ENCODE measurements at places on chromosomes 6 and 20.
A peak's percentile ranks its signal among the peaks of the same experiment; 100 is the strongest.

DNA sequence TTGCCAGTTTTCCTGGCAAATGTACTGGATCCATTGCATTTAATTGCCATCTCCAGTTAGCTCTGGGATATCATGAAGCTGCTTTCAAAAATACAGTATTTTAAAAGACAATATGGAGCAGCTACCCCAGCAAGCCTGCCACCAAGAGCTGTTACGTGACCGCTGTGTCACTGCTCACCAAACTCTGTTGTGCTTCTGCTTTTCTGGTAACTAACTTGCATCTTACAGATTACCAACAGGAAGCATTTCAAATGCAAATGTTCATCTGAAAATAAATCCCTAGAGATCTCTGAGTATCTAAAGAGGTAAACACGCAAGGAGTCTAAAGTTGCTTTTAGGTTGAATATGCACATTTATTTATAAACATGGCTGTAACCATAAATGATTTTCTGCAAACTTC lies 1008.3 kb downstream of the KIF16B start:
- DNase-seq = peak; percentile 6

- no peak for DNase-seq
Measured at GRCh38 chr6:140915103-140915502, 1217.6 kb upstream of the GJE1 start.

DNA sequence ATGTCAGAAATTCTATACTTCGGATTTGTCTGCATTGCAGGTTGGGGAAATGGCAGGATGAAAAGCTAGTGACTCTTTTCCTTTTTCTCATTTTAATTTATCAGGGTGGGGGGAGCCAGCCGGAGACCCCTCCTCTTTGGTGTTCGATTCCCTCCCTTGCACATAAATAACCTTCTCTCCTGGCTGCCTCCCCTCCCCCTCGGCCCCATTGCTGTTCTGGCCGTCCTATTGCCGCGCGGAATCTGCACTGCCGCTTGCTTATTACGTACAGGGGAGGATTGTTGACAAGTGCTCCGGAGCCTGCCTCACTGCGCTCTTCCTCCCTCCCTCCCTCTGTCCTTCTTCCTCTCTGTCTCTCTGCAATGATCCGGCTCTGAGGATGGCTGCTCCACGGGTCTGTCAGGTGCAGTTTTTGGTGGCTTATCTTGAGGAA lies 154.7 kb downstream of the JARID2 start:
- no peak for DNase-seq

DNA sequence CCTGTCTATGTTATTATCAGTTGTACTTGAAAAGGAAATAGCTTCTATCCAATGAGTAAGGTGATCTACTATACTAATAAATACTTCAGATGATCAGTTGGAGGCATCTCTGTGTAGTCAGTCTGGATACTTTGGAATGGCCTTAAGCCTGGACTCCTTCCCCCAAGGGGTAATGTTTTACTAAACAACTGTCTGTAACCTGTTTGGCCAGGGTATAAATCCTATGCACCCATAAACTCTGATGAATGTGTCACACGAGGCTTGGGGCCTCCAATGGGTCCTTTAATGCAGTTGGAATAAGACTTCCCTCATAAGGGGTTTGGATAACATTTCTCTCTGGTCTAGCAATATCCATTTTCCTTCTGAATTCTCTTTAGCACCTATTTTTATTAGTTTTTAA lies 19.5 kb upstream of the SLC52A3 start:
- DNase-seq = no peak

DNA sequence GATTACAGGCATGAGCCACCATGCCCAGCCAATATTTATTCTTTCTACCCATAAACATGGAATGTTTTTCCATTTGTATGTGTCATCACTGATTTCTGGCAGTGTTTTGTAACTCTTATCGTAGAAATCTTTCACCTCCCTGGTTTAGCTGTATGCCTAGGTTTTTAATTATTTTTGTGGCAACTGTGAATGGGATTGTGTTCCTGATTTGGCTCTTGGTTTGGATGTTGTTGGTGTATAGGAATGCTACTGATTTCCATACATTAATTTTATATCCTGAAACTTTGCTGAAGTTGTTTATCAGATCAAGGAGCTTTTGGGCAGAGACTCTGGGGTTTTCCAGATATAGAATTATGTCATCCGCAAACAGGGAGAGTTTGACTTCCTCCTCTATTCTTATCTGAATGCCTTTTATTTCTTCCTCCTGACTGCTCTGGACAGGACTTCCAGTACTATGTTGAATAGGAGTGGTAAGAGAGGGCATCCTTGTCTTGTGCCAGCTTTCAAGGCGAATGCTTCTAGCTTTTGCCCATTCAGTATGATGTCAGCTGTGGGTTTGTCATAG lies 198.6 kb downstream of the ZDHHC14 start:
- no peak for DNase-seq

DNA sequence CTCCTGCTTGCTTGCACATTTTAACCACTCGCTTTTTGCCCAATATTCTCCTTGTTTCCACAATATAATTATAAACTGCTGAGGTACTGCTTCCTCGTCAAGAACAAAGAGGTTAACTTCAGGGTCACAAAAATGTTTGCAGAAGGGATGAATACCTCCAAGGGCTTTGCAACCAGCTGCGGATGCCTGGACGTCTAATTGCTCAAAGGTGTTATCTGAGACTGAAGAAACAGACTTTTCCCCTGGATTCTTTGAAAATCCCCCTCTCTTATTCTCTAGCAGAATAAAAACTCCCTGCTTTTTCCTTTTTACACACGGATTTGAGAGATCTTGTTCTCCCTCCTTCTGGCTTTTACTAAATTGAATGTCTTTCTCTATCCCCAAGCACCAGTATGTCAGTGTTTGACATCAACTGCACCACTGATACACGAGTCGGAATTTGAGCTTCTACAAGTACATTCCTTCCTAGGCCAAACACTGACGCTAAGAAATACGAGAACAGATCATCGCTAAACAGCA lies 336 bp upstream of the SMPDL3A start:
- DNase-seq = no peak

DNA sequence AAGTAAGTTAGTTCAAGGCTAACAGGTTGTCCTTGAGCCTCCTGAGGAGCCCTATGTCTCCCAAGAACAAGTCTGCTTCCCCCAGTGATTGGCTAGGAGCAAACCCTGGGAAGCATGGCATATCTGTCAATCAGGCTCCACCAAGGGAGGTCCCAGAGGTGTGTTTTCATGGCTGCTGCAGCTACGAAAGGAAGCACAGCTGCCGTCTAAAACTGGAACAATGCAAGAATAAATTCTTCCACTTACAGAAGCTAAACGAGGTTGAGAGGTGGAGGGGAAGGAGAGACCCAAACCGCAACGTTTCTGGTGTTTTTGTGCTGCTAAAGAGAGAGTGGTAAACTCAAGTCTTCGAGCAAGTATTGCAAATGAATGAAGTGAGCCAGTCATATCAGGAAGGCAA lies 4.9 kb upstream of the PTGIS start:
- DNase-seq = no peak

DNA sequence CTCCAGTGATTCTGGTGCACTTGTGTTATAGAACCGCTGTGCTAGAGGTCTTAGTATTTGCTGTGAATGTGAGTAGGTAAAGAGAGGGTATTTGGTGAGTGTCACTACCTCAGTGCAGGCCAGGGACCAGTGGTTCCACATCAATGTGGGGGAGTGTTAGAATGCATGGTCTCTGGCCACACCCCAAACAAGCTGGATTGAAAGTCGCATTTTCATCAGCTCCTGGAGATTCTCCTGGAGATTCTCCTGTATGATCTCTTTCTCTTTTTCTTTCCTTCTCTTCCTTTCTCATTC lies 26.8 kb upstream of the BCAS1 start:
- DNase-seq = no peak

- DNase-seq = no peak
Measured at GRCh38 chr20:53427951-53428350, 165.7 kb downstream of the ZNF217 start.

DNA sequence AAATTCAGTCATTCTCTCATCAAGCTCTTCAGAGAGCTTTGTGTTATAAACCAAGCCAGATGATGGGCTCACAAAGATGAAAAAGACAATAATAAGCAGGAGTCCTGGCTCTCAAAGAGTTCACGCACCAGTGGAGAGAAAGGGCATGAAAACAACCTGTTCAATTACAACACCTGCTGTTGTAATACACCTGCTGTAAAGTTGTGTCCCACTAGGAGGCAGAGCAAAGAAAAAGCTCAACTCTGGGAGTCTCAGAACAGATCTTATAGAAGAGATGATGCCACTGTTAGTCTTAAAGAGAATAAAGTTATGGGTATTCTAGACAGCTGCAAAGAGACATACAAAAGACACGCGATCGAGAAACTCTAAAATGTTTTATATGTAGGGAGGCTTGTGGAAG lies 100.6 kb downstream of the DCDC2 start:
- no peak for DNase-seq

- DNase-seq = no peak
Measured at GRCh38 chr20:44765701-44766347, 20.2 kb downstream of the KCNK15 start.

DNA sequence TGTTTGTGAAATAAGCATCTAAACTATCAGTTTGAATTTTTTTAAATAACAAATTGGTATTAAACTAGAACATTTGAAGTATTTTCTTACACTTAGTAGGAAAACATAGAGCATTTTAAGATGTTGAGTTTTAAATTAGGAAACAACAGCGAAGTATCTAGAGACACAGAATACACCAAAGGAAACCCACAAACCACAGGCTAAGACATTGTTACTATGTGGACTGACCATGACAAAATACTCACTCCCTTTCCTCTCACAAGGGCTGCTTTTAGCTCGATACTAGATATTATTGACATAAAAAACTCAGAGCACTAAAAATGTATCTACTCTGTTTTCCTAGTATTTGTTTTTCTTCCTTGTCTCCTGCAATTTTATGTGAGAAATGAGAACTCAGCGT lies 266.0 kb upstream of the CITED2 start:
- peak; percentile 56 for DNase-seq

GRCh38 chr6:6875818-6876470 lies 231.8 kb upstream of the RREB1 start:
- DNase-seq = no peak

GRCh38 chr6:26477426-26477825 lies 19.7 kb downstream of the BTN2A1 start:
- DNase-seq = no peak

- no peak for DNase-seq
Measured at GRCh38 chr20:58639182-58640146, 11.6 kb upstream of the STX16 start.

DNA sequence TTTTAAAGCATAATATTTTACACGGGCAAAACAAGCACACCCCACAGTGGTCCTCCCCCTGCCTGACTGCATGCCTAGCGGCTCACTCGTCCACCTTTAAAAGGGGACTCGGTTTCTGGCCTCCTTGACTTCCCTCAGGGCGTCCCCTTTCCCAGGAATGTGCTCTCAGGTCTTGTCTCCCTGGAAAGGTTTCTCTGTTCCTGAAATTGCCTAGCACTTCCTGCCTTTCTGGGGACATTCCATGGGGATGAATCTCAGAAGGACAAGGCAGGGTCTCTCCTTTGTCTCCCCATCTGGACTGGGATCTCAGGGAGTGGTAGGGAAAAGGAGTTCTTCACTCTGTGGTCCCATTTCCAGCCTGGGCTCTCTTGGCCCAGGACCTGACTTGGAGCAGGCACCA lies 4.9 kb downstream of the TCF15 start:
- no peak for DNase-seq

DNA sequence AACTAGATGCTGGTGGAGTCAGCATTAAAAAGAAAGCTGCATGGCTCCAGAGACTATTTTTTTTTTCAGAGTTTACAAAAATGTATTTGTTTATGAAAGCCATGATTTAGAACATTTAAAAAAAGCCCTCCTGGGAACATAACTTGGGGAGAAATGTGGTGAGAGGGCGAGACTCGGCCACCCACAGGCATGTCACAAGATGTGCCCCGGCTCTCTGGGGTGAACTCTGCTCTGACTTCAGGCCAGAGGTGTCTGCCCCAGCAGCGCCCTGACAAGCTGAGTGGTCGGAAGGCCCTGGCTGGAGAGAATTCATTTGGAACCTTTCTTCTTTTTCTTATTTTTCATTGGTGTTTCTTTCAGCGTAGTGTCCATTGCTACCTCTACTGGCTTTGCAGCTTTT lies 21.7 kb upstream of the RFPL4B start:
- DNase-seq = no peak

DNA sequence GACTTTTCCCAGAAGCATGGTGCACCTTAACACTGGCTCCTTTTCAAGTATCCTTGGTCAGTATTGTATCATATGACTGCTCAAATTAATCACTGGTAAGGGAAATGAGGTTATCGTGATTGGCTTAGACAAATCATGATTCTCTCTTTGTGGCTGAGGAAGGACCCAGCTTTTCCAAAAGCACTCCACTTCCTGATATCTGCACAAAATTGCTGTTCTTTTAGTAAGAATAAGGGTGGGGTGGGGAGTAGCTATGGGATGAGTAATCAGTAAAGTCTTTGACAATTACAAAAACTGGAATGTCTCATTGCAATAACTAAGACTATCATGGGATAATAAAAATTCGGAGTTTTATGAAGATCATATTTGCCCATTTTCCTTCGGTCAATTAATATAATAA lies 9.0 kb upstream of the RIPPLY2 start:
- no peak for DNase-seq

DNA sequence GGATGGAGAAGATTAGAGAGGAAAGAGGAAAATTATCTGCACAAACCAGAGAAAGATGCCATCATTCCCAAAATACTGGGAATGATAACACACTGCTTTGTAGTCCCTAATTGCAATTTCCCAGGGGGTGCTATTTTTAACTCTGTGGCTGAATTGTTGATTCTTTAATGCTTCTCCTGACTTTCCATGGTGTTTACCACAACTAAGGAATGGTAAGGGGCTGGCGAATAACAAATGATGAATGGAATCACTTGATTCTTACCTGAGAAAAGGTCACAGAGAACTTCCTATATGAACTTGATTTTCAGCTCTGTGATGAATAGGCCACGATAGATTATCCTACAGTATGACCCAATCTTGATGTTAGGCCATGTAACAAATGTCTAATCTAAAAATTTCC lies 22.0 kb upstream of the IGF2R start:
- DNase-seq = no peak

- DNase-seq = no peak
Measured at GRCh38 chr6:142241061-142241460, 60.7 kb upstream of the ADGRG6 start.

GRCh38 chr6:148885136-148885865 lies 138.5 kb downstream of the UST start:
- no peak for DNase-seq

DNA sequence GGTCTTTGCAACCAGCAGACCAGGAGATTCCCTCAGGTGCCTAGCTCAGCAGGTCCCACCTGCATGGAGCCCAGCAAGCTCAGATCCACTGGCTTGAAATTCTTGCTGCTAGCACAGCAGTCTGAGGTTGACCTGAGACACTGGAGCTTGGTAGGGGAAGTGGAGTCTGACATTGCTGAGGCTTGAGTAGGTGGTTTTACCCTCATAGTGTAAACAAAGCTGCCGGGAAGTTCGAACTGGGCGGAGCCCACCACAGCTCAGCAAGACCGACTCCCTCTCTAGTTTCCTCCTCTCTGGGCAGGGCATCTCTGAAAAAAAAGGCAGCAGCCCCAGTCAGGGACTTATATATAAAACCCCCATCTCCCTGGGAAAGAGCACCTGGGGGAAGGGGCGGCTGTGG lies 34.3 kb downstream of the PRSS35 start:
- no peak for DNase-seq

DNA sequence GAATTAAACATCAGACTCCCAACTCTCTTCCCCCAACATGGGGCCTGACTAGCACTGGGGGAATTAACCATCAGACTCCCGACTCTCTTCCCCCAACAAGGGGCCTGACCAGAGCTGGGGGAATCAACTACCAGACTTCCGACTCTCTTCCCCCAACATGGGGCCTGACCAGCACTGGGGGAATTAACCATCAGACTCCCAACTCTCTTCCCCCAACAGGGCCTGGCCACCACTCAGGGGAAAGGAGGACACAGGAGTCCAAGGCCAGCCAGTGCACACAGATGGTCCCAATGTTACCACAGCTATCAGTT lies 13.1 kb downstream of the CST7 start:
- DNase-seq = no peak

Data from GM20000 (cell line).